ENCODE measurements at places on chromosomes 12 and 14.

GRCh38 chr12:64029013-64029857, 184.7 kb downstream of the SRGAP1 start:
- peak; percentile 85 for DNase-seq

- DNase-seq: peak; percentile 72
These were observed 19.8 kb upstream of the PALS1 start for GRCh38 chr14:67221248-67221981.

DNA sequence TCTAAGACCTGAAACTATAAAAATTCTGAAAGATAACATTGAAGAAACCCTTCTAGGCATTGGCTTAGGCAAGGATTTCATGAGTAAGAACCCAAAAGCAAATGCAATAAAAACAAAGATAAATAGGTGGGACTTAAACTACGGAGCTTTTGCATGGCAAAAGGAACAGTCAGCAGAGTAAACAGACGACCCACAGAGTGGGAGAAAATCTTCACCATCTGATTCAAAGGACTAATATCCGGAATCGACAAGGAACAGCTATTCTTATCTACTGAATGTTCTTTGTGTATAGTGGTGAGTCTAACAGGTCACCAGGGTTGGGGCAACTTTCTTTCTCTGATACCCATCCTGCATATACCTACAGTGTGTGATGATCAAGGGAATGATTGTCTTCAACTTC, 198.6 kb downstream of the CCDC91 start:
- no peak for DNase-seq

- DNase-seq: peak; percentile 91
These were observed 37.0 kb downstream of the RASAL1 start for GRCh38 chr12:113098441-113099028.

DNA sequence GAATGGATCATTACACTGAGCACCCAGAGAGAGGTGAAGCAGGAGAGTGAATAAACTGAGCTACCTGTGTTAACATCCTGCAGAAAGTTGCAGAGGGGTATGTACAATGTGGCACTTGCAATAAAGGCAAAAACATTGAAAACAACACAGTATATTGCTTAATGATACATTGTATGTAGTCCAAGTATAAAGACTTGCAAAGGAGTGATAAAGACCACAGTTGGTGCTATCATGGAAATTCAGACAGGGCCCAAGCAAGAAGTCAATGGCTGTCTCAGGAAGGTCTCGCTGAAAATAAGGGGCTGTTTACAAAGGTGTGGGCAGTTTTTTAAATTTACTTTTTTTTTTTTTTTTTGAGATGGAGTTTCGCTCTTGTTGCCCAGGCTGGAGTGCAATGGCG, 10.0 kb downstream of the TMEM120B start:
- no peak for DNase-seq

- no peak for DNase-seq
These were observed 359.9 kb downstream of the AEBP2 start for GRCh38 chr12:19799216-19799615.

DNA sequence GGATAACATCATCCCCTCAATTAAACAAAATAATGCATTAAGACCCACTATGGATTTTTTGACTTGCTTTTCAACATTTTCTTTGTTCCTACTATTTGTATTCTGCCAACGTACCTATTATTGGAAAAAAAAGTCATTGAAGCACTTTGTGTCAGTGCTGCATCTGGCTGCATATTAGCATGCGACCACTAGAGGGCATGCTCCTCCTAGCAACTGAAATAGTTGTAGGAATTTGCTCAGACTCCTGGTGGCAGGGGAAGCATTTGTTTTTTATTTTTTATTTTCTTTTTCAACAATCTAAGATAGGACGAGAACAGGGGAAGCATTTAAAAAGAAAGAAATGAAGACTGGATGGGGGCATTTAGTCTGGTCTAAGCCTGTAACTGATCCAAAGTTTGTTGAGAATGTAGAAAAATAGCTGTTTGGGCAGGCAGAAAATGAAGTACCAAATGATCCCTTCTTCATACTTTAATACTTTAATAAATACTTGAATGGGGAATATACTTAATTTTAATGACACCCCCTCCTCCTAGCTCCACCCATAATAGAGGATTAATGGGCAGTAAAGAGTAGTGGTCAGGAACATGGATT, 14.5 kb upstream of the CLEC4A start:
- DNase-seq: peak; percentile 79

GRCh38 chr14:33475623-33476022, 475.3 kb downstream of the EGLN3 start:
- no peak for DNase-seq

DNA sequence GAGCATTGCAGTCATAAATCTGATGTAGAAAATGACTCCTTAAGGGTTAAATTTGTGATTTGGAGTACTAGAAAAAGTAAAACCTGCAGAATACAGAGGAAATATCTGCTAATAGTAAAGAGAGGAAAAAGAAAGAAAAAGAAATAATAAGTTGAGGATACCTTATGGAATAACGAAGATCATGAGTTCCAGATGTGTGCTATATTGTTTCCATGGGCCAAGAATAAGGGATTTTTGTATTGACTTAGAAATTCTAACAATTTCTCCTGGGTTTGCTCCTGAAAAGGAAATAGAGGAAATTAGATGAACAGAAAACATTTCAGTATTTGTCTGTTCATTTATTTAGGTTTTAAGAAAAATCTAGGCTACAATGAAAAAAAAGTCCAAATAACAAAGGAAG, 115.3 kb downstream of the ALG10B start:
- DNase-seq: no peak

- DNase-seq: no peak
These were observed 604.9 kb downstream of the MED13L start for GRCh38 chr12:115672506-115673080.

GRCh38 chr12:108634341-108634751, 652 bp upstream of the SELPLG start:
- no peak for DNase-seq

- DNase-seq: no peak
These were observed 15.5 kb upstream of the ETNK1 start for GRCh38 chr12:22609501-22609900.

- DNase-seq: no peak
These were observed 38.6 kb upstream of the KCNJ8 start for GRCh38 chr12:21813125-21813524.

DNA sequence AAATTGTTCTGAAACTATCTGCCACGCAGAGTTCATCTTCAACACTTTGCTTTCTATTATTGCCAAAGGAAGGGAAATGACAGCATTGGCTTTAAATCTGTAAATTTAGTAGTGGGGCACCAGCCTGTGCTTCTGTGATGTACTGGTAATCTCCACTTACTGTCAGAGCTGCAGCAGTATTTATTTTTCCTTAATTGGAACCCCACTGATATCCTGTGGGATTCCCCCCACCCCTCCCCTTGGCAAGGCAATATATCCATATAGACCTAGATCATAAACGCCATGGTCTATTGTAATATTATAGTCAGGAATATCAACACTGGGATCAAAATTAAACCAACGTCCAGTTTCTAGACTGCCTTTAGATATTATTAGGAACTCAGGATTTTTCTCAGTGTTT, 96.7 kb downstream of the RMST start:
- no peak for DNase-seq

DNA sequence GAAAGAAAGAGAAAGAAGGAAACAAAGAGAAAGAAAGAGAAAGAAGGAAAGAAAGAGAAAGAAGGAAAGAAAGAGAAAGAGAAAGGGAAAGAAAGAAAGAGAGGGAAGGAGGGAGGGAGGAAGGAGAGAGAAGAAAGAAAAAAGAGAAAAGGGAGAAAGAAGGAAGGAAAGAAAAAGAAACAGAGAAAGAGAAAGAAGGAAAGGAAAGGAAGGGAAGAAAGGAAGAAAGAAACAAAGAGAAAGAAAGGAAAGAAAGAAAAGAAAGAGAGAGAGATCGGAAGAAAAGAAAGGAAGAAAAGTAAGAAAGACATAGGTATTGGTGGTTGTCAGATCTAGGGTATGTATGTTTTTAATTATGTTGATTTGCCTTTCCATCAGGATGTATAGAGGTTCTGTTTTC, 342.3 kb downstream of the FOXG1 start:
- DNase-seq: no peak

- no peak for DNase-seq
These were observed 197.7 kb upstream of the STXBP6 start for GRCh38 chr14:25247609-25248008.

DNA sequence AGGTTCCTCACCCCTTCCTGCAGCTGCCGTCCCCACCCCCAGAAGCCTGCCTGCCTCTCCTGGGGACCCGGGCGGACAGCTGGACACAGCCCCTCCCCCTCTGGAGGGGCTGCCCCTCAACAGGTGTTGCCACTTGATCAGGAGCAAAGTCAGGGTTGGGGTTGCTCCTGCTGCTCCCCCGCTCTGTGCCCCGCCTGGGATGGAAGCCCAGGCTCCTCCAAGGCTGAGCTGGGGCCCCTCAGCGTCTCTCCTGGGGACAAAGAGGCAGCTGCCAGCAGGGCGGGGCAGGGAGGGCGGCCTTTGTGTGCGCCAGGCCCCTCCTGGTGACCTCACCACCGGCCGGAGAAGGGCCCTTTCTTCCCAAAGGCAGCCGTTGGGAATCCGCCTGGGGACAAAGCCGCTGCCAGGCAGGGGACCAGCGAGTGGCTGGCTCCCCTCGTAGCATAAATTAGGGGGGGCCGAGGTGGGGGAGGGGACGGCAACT, 13.7 kb downstream of the TRMT61A start:
- peak; percentile 70 for DNase-seq

- peak; percentile 74 for DNase-seq
These were observed 74.6 kb downstream of the PPP2R5C start for GRCh38 chr14:101836135-101836534.

DNA sequence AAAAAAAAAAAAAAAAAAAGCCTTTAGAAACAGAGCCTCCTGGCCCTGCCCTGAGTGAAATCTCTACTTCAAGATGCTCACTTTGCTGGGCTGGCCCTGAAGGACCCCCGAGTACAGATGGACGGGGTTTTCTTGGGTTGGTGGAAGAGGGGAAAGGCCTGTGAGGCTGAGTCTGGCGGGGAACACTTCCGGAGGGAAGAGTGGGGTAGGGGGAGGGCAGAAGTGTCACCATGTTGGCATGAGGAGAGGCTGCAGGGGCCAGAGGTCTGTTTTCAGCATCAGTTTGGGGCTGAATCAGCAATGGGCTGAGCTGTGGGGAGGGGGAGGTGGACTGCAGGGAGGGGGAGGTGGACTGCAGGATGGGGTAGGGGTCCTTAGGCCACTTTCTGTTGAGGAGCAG, 15.3 kb downstream of the RFLNA start:
- no peak for DNase-seq

- peak; percentile 2 for DNase-seq
These were observed 745 bp downstream of the CAND1 start for GRCh38 chr12:67269633-67270573.

- no peak for DNase-seq
These were observed 467.1 kb downstream of the ATP23 start for GRCh38 chr12:58408516-58408915.

DNA sequence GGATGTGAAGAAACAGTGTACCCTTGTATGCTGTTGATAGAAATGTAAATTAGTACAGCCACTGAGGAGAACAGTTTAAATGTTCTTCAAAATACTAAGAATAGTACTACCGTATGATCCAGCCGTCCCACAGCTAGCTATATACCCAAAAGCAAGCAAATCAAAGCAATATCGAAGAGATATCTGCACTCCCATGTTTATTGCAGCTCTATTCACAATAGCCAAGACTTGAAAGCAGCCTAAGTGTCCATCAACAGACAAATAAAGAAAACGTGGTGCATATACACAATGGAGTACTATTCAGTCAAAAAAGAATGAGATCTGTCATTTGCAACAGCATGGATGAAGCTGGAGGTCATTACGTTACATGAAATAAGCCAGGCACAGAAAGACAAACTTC, 88.5 kb upstream of the SLC38A4 start:
- no peak for DNase-seq

- no peak for DNase-seq
These were observed 51.6 kb downstream of the PRKCH start for GRCh38 chr14:61372842-61373555.

DNA sequence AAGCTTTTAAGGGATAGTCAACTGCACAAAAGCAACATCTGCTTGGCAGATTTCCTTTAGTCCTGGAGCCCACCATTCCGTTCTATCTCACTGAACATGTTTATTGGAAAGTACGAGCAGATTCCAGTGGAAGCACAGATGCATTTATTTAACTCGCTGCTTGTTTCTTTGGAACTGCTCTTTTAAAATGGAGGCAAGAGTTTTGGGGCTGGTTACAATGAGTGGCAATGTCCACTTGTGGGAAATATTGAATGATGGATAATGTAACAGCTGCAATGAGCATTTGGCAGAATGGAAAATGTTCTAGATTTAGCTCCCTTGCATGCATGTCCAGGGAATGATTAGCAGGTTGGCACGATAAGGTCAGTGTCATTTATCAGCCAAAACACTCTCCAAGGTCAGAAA, 163.0 kb downstream of the ATP23 start:
- DNase-seq: no peak
